GM12878 (cell line): ENCODE measurements at places on chromosomes 6 and 20.

- DNase-seq, result no peak
Observed at GRCh38 chr6:56245903-56246351, 1.5 kb downstream of the COL21A1 start.

DNA sequence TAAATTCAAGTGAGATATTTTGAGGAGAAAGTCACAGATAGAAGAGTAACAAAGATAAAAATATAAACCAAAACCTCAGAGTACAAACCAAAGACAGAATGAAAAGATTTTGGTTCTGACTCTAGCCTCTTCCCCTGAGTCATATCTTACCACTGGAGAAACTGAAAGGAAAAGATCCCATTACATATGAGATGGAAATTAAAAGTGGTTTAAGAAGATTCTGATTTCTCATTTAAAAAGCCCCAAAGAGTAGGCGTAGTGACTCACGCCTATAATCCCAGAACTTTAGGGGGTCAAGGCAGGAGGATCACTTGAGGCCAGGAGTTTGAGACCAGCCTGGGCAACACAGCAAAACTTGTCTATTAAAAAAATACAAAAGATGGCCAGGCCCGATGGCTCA is 30.6 kb downstream of the SPINT4 start:
- DNase-seq, result peak; percentile 13

- DNase-seq, result no peak
Observed at GRCh38 chr6:142416179-142416578, 114.4 kb downstream of the ADGRG6 start.

DNA sequence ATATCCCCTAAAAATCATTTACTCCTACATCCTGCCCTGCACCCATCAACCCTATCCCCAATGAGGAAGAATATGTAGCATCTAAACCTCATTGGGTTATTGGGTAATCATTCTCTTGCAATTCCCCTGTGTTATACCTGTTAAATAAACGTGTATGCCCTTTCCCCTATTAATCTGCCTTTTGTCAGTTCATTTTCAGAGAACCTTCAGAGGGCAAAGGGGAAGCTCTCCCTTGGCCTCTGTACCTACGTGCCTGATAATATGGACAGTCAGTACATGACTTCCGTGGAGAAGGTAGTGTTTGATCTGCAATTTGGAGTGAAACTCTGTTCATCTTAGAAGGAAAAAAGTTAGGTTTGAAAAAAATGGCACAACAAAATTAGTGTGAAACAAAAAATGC is 173.5 kb upstream of the RUNX2 start:
- DNase-seq, result no peak

- no peak for DNase-seq
Observed at GRCh38 chr20:37389844-37390275, 43.9 kb downstream of the SRC start.

- DNase-seq, result no peak
Observed at GRCh38 chr20:22836877-22837276, 198.2 kb upstream of the SSTR4 start.
